ENCODE measurements at places on chromosomes 3 and 15.

DNA sequence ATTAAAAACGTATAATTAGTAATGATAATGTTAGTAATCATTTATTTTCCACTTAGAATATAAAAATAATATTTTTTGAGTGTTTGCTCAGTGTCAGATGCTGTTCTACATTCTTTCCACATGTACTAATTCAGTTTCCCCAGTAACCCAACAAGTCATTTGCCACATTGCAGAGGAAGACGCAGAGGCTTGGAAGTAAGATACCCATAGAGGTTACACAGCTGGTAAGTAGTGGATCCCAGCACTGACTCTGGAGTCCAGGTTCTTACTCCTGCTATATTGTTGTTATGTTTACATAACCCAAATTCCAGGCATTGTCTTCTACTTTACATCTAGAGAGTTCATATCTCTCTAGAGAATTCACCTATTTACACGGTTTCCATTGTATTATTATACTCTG, 48.2 kb upstream of the MYO5C start:
- no peak for DNase-seq

GRCh38 chr3:115720983-115721382, 97.7 kb downstream of the GAP43 start:
- no peak for DNase-seq

GRCh38 chr3:112617285-112617684, 23.7 kb downstream of the CCDC80 start:
- DNase-seq: no peak

DNA sequence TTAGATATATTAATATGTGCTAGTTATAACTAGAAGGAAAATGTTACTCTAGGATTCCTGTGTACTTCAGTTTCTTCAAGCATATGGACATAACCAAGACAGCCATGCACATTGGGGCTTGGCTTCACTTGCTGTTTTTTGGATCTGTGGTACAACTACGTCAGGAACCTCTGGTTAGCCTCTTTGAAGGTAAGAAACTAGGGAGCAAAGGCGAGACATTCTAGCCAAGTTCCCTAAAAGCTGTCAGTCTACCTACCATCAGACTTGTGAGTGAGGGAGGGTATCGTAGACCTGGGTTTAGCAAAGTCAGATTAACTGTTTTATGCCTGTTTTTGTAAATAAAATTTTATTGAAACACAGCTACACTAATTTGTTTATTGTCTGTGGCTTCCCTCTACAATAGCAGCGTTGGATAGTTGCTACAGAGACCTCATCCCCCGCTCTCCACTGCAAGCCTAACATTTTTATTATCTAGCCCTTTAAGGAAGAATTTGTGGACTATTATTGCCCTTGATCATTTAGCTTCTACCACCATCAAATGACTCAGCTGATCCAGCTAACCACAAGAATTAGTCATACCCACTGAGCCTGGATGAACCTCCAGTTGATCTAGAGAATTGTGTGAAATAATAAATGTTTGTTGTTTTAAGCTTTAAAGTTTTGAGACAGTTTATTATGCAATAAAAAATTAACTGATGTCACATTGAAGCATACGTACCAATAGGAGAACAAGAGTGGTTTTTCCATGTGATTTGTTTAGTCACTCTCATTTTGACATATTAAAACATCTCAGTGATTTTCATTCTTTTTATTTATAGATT, 58.1 kb downstream of the RSRC1 start:
- DNase-seq: peak; percentile 42

DNA sequence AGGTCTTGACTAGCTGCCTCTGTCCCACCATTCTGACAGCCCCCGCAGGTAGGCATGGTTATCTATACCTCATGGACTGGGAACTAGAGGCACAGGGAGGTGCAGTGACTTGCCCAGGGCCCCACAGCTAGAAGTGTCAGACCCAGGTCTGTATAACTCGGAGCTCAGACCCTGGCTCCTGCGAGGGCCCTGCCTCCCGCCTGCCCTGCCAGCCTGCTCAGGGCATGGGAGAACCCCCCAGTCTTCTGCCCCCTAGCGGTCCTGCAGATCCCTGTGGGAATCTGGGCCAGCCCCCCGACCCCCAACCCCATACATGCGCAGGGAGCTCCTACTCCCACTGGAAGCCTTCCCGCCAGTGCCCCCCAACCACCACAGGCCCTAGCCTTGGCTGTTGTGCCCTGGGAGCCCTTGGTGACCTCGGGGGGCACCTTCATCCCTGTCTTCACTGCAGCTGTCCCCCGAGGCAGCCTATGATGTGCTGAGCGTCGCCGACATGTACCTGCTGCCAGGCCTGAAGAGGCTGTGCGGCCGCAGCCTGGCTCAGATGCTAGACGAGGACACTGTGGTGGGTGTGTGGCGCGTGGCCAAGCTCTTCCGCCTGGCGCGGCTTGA, 6.9 kb downstream of the ABTB1 start:
- no peak for DNase-seq

GRCh38 chr3:179020112-179020511, 51.5 kb downstream of the ZMAT3 start:
- DNase-seq: no peak

DNA sequence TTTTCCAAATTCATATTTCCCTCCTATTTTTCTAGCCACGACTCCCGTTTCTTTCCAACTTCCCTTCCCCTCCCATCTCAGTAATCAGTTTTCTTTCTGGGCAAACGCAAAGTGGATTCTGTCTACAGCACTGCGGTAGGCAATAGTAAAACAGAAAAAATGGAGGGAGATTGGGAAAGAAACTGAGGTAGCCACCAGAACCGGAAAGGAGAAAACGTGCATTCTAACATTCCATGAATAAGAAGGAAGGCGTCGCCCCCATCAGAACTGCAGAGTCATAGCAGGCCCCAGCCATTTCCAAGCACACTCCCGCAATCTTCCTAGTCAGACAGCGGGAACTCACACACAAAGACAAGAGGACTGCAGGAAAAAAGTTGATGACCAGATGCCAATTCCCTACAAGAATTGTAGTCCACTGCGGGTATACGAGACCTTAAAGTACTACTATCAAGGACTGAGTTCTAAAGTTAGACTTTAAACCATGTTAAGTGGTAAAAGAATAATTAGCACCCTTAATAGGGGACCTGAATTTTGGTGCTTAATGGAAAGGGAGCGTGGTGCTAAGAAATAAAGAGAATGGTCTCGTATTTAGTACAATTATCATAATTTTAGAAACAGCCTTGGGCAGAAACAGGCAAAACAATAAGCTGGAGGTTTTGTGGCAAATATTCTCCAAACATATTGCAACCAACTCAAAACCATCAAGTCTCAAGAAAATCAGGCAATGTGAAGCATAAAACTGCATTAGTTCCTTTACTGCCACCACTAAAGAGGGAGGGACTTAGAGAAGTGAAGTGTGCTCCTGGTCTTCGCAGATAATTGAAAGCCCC, 1.4 kb downstream of the PFN2 start:
- DNase-seq: no peak

- DNase-seq: no peak
These were observed 24.8 kb upstream of the RBP1 start for GRCh38 chr3:139564294-139564861.

- no peak for DNase-seq
These were observed 14.4 kb downstream of the STRA6 start for GRCh38 chr15:74188216-74188615.

- DNase-seq: no peak
These were observed 1041.4 kb downstream of the NTRK3 start for GRCh38 chr15:87215100-87215499.

DNA sequence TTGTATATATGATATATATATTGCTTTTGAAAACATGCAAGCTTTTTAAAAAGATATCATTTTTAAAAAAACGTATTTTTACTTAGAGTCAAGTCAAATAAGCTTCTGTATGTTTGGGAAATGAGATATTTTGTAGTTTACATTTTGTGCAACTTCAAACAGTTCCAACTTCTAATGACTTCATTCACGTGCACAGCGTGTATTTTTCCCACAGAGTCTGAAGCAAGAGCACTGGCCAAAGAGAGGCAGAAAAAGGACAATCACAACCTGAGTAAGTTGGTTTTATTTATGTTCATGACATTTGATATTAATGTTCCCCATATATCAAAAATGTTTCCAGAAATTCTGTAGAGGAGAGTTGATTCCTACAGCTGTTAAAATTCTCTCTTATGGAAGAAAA, 47.9 kb upstream of the SAMMSON start:
- DNase-seq: no peak

DNA sequence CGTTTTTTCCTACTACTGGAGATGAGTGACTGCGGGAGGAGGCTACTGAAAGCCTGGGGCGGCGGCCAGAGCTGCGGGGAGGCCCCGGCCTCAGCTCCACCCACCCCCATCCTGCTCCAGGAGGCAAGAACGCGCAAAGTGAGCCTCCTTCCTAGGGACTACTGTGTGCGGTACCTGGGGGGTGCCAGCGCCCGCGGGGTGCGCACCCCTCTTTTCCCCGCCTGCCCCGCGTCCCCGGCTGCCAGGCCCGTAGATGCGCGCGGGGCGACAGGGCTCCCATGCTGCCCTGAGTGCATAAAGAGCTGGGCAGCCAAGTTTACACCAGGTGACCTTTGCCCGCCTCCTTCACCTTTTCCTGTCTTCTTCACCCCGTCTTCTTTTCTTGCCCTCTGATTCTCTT, 2.5 kb upstream of the USF3 start:
- no peak for DNase-seq
